Tibial artery (tissue), 4 donors: ENCODE measurements at places on chromosomes 7 and 10.
A peak's percentile ranks its signal among the peaks of the same experiment; 100 is the strongest.

- no peak for DNase-seq
Observed at GRCh38 chr7:28157831-28158416, 22.7 kb downstream of the JAZF1 start.

DNA sequence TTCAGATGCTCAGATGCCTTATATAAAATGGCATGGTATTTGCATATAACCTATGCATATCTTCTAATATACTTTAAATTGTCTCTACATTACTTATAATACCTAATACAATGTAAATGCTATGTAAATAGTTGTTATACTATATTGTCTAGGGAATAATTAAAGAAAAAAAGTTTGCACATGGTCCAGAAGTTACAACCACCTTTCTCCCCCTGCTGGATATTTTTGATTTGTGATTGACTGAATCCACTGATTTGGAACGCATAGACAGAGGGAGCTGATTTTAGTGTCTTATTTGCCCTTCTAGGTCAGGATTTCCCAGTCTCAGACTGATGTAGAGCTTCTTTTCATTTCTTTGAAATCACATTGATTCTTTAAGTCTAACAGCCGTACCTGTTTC, 31.8 kb downstream of the MDFIC start:
- DNase-seq, result no peak

DNA sequence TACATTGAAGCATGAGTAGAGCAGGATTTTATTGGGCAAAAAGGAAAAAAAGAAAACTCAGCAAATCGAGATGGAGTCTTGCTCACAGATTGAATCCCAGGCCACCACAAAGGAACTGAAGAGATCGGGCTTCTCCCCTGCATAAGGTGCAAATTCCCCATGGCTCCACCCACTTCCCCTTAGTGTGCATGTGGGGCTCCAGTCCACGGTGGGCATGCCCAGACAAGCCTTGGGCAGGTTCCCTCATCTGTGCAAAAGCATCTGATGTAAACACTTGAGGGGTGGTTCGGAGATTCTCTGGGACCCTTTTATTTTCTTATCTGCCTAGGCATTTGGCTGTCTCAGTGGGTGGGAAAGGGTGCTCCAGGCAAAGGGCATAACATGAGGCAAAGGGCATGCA, 150.7 kb downstream of the CFTR start:
- DNase-seq, result no peak

DNA sequence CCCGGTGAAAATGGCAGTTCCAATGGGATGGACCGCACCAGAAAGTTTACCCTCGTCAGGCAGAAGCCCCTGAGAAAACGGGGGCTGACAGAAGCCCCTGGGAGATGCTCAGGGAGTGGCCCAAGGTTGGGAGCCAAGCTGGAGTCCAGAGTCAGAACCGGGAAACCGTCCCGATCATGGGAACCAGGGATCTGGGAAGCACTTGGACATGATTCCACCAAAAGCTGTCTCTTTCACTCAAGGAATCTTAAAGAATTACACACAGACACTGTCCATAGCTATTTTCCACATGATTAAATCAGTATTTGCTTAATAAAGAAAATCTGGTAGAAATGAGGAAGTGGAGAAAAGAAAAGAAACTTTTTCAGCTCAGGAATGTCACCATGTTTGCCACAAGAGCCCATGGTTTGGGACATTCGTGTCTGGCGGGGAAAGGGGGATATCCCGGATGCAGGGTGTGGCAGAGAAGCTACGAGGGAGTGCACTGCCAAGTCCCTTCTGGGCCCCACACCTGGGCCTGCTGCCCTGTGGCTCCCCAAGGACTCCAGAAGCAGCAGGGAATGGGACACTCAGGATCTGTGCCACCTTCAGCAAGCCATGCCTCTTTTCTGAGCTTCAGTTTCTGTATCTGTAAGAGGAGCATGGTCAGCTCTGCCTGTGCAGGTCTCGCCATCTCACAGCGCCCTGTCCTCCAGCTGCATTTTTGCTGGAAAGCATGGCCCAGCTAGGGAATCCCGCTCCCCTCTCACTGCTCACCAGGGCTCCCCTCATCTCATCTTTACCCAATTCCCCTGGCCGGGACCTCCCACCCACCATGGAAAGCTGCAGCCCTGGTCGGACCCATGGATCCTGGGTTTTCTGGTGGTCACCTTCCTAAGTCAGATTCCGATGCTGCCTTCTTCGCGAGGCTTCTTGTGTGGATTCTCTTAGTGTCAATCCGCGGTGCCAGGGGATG, 225.1 kb upstream of the GRB10 start:
- DNase-seq, result no peak

GRCh38 chr7:151114151-151115090, 28.1 kb downstream of the AGAP3 start:
- DNase-seq, result no peak

DNA sequence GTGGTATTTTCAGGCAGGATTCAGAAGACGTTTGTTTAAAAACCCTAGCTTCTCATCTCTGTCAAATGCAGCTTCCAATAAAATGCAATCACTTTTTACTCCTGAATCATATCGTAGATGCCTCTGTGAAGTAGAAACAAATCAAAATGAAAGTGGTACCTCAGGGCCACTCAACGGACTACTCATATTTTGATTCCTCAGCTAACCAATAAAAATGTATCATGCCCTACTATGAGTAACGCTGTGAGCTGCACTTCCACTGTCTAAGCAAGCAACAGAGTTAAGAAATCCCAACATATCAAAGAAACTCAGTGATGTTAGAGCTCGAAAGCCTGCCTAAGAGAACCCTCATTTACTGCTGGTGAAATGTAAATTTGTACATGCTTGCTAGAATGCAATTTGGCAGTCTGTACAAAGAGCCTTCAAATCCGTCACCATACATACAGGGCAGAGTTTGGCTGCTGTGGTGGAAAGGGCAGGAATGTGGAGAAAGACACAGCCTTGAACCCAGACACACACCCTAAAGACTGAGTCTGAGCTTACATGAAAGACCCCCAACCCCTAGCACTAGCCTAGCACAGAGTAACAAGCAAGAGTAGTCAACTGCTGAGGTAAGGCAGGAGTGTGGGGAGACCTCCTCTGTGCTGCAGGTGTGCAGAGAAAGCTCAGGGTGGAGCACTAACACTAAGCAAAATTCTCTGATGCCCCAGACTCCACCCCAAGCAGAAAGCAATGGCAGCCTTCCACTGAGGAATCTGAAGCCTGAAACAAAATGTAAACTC, 151.5 kb downstream of the ANK3 start:
- DNase-seq, result no peak

- peak; percentile 42 for DNase-seq
Observed at GRCh38 chr10:131162866-131163843, 148.4 kb downstream of the TCERG1L start.

GRCh38 chr7:116135306-116135705, 75.0 kb upstream of the TES start:
- DNase-seq, result no peak

DNA sequence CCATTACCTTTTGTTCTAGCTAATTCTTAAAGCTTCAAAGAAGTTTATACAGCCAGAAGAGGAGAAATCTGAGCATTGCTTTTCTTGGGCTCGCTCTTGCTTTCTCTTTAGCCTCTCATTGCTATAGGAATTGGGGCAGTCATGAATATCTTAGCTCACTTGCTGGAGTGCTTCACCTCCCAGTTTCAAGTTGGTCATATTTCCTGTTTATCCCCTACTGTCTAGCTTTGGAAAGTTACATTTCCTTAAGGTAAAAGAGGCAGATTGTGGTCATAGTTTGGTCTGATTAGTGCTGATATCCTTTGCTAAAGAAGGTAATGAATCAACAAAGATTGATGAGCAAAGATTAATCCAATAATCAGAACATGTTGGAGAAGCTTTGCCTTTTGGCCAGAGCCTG, 77.7 kb upstream of the GLI3 start:
- DNase-seq, result no peak

GRCh38 chr10:125043841-125044658, 102.1 kb downstream of the ZRANB1 start:
- DNase-seq, result no peak

- DNase-seq, result no peak
Observed at GRCh38 chr7:23654508-23654907, 25.5 kb upstream of the FAM221A start.

GRCh38 chr10:22505911-22506685, 160.8 kb downstream of the SPAG6 start:
- no peak for DNase-seq

DNA sequence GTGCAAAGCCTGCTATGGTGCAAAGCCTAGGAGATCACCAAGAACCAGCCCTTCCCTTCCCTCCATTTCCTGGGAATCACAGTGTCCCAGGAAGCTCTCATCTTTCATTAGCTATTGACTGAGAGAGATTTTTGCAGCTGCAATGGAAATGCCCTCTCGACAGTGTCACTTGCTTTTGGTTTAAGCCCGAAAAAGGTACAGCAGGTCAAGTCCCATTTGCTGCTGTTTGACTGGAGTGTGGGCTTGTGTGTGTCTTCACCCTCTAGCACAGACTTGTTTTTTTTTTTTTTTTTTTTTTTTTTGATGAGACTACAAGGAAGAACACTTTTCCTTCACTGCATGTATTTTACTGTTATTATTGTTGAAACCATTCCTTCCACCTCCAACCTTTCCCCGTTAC, 36.3 kb downstream of the NRG3 start:
- no peak for DNase-seq

- DNase-seq, result no peak
Observed at GRCh38 chr10:3375505-3375904, 202.9 kb upstream of the PITRM1 start.

DNA sequence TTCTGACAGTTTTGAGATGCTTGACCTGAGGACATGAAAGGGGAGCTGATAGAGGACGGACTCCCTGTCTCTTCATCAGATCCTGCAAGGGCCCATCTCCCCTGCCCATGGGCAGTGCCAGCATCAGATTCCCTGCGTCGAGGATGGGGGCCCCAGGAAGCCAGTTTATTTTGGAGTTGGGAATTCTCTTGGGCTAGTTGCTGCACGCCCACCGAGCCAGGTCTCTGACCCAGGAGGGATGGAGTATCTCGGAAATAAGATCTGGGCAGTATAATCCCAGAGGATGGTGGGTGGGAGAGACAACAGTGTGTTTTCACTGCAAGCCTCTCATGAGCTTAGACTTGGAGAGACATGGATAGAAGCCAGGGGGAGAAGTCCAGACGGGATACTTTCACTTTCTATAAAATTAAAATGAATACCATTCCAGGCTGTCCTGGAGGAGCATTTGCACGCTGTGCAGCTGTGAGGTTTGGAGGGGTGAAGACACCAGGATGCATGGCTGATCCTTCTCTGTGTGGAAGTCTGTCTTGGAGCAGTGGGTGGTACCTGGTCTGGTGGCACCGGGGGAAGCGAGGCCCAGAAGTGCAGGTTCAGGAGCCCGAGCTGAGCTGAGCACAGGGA, 25.8 kb downstream of the DOCK1 start:
- no peak for DNase-seq

DNA sequence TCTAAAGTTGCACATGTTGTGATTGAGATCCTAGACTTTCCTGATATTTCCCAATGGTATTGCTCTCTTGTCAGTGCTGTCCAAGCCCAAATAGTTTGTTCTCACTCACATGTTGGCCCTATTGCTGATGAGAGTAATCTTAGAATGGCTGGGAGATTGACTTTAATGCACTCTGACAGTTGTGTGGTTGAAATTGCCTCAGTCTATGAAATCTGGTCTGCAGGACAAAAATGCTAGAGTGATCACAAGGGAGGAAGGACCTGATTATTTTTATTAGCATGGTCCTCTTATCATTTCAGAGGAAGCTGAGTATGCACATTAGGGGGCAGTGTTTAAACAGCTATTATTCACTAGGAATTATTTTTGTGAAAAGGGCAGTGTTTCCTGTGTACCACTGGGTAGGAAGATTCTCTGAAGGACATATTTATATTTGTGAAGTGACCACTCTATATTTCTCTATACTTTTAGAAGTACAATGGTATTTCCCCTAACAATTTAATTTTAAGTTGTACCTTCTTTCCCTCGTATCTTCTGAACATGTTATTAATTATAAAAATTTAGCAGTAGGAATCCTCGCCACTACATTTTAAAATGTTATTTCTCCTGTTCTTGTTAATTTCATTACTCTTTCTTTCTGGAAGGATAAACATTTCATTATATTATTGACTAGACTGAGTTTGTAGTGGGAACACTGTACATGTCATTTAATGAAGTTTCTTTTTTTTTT, 64.4 kb downstream of the SUGCT start:
- DNase-seq, result no peak

GRCh38 chr10:102729029-102730026, 14.4 kb upstream of the WBP1L start:
- peak; percentile 93 for DNase-seq

GRCh38 chr10:82961864-82962263, 1086.9 kb downstream of the NRG3 start:
- no peak for DNase-seq

DNA sequence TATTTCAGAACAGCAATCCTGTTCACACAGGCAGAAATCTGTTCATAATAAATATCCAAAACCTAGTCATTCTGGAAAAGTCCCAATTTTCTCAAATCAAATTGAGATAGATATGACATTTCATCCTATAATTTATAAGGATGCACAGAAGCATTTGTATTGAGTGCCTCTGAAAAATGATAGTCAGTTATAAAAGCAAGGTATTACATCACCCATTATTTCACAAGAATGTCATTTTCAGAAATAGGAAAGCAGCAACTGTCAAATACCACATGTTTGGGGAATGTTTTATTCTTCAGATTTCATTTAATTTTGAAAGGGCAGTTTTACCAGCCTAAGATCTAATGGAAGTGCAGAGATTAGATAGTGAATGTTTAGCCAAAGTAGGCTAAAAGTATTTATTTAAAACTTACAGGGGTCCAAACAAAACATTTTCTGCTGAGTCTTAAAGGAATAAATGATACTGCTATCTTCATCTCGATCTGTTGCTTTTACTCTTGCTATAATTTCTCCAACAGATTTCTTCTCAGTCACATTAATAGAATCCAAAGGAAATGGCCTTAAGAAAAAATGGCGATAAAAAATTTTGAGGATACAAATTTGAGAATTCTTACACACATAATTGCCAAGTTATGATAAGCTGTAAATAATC, 185.8 kb downstream of the HGF start:
- no peak for DNase-seq

DNA sequence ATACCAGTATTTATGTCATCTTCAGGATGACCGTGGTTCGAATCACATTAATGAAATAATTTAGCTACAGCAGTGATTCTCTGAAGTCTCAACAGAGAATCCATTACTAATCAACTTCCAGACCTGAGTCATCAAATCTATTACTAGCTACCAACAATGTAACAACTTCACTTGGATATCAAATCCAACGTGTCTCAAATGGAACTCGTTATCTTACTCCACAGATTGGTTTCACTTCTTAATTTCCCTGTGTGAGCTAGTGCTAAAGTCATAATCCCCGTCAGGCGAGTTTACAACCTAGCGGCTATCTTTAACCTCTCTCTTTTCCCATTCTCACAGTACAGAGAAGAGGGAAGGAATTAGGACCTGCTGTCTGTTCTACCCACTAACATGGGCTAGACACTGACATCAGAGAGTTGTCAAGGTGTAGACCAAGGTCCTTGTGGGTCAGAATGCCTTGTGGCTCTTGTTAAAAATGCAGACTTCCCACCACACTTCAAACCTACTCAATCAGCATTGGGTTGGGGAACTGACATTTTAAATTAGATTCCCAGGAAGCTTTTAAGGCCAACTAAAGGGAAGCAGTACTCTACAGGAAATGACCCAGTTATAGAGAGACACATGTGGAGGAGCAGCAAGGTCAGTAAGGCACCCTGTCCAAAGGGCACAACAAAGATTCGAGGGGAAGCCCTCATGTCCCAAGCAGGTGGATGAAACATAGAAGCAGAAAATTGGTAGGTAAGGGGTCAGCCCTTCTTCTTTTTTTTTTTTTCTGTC, 57.3 kb upstream of the GSAP start:
- no peak for DNase-seq
